ENCODE measurements at places on chromosomes 4 and X.

DNA sequence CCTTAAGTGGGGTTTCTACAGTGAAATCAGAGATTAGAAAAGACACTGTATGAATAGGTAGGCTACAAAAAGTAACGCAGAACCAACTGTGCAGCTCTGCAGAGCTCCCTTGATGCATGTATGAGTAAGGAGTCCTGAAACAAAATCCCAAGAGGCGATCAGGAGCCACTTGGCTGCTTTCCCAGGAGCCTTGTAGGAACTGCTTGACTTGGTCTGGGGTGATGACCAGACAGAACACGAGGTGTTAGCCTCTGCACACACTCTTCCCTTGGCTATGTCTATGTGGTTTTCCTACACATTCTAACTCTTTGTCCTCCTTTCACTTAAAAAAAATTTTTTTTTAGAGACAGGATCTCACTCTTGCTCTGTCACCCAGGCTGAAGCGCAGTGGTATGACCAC lies 22.8 kb upstream of the AP1S2 start:
- no peak for DNase-seq

- DNase-seq: no peak
Measured at GRCh38 chrX:149205937-149206336, 299.2 kb downstream of the IDS start.

GRCh38 chr4:127916512-127916911 lies 35.8 kb downstream of the PLK4 start:
- DNase-seq: no peak

- DNase-seq: no peak
Measured at GRCh38 chr4:68451246-68452211, 4.3 kb downstream of the TMPRSS11E start.

- no peak for DNase-seq
Measured at GRCh38 chr4:23934223-23934622, 44.4 kb upstream of the PPARGC1A start.

DNA sequence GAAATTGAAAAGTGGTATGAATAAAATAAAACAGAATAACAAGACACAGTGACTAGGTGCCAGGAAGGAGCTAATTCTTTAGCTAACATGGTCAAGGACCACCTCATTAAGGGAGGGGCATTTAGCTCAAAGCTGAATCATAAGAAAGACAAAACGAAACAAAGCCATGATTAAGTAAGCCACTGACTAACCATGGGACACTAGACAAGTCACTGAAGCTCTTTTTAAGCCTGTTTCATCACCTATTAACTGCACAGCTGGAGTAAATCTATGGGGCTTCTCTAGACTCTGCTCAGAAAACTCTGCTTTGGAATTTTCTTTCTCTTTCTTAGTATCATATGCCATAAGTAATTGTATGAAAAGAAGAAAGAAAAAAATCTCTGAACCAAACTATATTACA lies 49.8 kb upstream of the C1QTNF7 start:
- DNase-seq: no peak

- no peak for DNase-seq
Measured at GRCh38 chr4:147839200-147839599, 107.3 kb downstream of the ARHGAP10 start.

DNA sequence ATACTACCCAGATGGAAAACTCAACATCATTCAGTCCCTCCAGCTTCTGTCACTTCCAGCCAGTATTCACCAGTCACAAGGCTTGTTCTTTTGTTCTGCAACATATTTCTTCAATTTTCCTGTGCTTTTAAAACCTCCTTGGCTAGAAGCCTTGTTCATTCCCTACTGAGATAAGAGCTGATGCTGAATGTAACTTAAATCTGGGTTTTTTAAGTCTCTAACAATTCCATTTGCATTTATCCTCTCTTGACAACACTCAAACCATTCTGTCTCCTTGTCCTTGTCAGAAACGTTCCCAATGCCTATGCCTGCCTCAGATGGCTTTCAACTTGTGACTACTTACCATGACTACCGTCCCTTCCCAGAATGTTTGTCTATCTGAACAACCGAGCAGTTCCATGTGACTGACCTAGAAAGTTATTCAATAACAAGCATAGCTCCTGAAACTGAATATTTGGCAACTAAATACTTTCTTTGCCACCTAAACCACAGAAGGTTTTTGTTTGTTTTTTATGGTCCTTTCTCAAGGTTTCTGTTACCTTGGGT lies 682.9 kb upstream of the GALNTL6 start:
- DNase-seq: no peak

DNA sequence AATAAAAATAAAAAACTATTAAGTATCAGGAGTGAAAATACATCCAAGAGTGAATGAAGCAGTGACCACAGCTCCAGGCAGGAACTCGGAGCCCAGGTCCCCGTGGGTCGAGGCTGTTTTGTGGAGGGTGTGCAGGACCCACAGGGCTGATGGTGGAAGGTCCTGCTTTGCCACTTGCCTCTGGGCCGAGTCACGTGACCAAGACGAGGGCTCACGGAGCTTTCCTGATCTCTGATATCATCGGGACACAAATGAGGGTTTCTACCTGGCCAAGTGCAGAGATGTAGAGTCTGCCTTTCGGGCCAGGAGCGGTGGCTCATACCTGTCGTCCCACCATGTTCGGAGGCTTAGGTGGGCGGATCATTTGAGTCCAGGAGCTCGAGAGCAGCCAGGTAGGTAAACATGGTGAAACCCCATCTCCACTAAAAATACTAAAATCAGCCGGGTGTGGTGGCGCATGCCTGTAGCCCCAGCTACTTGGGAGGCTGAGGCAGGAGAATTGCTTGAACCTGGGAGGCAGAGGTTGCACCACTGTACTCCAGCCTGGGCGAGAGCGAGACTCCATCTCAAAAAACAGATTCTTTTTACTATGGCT lies 7.2 kb downstream of the SLC25A6 start:
- DNase-seq: no peak

- no peak for DNase-seq
Measured at GRCh38 chrX:19064175-19064574, 58.1 kb downstream of the ADGRG2 start.

GRCh38 chr4:31051565-31051964 lies 331.4 kb downstream of the PCDH7 start:
- DNase-seq: no peak

DNA sequence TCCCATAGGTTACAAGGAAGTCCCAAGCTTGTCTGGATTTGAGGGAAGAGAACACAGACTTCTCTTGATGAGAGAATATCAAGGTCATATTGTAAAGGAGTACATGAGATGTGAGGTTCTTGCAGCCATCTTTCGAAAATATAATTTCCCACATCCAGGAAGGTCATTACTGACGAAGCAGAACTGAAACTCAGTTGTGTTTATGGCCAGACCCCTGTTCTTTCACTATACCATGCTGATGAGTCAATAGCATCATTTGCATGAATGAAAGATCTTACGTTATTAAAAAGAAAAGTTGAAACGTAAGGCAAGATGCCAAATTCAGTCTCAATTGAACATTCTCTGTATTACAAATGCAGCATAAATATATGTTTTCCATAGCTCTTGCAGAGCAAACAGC lies 14.2 kb upstream of the CCDC149 start:
- no peak for DNase-seq

DNA sequence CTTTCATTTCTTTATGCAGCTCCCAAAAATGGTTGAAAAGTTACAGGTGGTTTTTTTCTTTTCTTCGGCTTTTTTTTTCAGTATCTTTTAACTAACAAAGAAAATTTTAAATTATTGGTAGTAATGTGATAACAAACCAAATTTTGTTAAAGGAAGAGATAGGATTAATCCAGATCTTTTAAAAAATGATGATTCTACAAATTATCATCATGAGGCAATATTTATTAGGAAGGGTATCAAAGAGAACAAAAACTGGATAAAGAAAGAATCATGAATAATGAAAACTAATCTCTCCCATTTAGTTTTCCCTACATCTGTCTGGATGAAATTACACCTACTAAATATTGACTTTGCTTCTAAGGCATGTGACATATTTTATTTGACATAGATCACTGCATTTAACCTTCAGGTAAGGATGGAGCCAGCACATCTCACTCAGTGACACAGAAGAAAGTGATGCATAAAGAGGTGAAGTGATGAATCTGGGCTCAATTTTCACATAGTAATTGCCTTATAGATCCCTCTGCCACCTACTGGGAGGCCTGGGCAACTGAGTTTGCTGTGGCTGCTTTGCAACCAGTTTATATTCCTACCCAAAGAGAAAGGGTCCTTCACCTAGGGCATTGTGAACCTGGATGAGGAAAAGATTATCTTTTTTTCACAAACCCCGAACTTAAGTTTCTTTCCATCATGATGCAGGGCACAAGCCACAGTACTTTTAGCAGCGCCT lies 155.6 kb downstream of the HNRNPD start:
- DNase-seq: no peak

GRCh38 chr4:15836362-15836761 lies 58.2 kb downstream of the CD38 start:
- DNase-seq: no peak

- DNase-seq: no peak
Measured at GRCh38 chr4:15231265-15232091, 196.4 kb upstream of the C1QTNF7 start.

- DNase-seq: no peak
Measured at GRCh38 chr4:32106767-32107166, 1386.6 kb downstream of the PCDH7 start.

DNA sequence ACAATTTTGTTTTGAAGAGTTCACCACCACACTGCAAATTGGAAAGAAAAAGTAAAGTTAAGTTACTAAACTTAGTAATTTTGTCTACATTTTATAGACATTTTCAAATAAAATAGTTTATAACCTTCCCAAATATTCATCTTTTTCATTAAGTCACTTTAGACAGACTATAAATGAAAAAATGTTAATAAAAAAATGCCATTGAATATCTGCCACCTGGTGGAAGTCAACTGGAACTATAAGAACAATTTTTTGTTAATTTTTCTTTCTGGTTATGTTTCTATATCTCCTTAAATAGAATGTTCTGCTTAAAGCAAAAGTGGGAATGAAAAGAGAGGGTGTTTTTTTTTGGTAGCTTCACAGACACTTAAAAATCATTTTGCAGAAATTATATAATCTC lies 534.4 kb upstream of the PCDH10 start:
- DNase-seq: no peak
